ENCODE measurements at places on chromosomes 3 and 15.
A peak's percentile ranks its signal among the peaks of the same experiment; 100 is the strongest.

- peak; percentile 92 for DNase-seq
Observed at GRCh38 chr15:39426552-39427532, 154.0 kb upstream of the THBS1 start.

- DNase-seq, result no peak
Observed at GRCh38 chr3:140708815-140709214, 31.0 kb downstream of the TRIM42 start.

DNA sequence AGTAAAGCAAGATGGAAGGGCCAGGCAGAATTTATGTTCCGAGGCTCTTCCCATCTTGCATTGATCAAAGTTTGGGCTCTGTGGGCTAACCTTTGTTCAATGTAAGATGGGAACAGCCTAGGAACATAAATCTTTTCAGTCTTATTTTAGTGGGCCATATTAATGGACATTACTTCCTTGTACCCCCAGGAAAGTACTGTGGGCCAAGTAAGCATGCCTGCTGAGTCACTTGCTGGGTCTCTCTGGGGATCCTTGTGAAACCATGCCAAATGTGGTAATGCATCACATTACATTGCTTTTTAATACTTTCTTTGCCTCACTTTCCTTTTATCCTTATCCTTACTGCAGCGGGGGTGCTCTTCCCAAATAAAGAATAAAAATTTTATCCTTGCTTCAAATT is 349.5 kb upstream of the POU1F1 start:
- peak; percentile 61 for DNase-seq

GRCh38 chr3:135514060-135514448 is 451.5 kb upstream of the PPP2R3A start:
- DNase-seq, result no peak

GRCh38 chr3:133492159-133492741 is 81.2 kb upstream of the CDV3 start:
- no peak for DNase-seq

Measured in cardiac fibroblast (primary cell).